ENCODE measurements at places on chromosomes 7 and 10.

DNA sequence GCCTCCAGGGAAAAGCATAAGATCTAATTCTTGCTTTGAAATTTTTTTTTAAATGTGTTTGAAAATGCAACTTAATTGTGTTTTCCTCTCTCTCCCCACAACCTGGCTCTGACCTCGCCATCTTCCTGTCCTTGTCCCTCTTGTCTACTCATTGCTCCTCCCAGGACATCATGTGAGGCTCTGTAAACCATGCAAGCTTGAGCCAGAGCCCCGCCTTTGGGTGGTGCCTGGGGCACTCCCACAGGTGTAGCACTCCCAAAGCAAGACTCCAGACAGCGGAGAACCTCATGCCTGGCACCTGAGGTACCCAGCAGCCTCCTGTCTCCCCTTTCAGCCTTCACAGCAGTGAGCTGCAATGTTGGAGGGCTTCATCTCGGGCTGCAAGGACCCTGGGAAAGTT lies 9.8 kb upstream of the CDHR1 start:
- DNase-seq, result no peak

- DNase-seq, result no peak
Observed at GRCh38 chr10:43801626-43802025, 152.9 kb upstream of the ZNF32 start.

DNA sequence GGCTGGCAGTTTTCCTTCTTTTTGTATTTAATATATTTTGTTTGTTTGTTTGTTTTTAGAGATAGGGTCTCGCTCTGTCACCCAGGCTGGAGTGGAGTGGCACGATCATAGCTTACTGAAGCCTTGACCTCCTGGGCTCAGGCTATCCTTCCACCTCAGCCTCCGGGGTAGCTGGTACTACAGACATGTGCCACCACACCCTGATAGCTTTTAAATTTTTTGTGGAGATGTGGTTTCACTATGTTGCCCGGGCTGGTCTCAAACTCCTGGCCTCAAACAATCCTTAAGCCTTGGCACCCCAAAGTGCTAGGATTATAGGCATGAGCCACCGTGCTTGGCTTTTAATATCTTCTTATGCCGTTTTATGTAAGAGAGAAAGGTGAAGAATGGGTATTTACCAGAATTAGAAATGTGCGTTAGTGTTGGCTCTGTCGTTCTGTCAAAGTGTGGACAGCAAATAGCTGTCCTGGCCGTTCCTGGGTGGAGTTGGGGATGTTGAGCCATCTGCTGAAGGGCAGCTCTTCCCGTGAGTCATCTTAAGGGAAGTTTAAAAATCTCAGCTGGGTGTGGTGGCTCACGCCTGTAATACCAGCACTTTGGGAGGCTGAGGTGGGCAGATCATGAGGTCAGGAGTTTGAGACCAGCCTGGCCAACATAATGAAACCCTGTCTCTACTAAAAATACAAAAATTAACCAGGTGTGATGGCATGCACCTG lies 14.8 kb downstream of the OGDH start:
- no peak for DNase-seq

GRCh38 chr10:103665162-103665889 lies 171.8 kb downstream of the NEURL1 start:
- no peak for DNase-seq

DNA sequence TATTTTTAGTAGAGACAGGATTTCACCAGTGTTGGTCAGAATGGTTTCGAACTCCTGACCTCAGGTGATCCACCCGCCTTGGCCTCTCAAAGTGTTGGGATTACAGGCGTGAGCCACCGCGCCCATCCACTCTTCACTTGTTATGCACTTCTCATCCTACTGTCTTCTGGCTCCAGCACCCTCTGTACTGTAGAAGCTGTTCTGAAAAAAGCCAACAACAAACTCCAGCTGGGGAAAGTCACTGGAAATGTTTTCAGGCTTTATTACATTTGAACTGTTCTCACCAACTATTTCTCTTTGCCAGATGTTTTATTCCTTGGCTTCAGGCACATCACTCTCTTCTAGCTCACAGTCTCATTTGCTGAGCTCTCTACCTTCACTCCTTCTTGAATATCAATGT lies 122.5 kb upstream of the EGR2 start:
- no peak for DNase-seq

All from ascending aorta (tissue), 2 donors.